Mesothelial cell of epicardium (in vitro differentiated cells): ENCODE measurements at places on chromosomes 6 and 20. TPM values are rescaled to one million over a fixed set of nuclear protein-coding genes. Genes with fewer than 3 reads are reported as not detected.
A peak's percentile ranks its signal among the peaks of the same experiment; 100 is the strongest.

- H3K27ac ChIP-seq: no peak overlapping the region
- H3K4me3 ChIP-seq: no peak overlapping the region
- H3K4me1 ChIP-seq: peaks cover 10% of the 10 kb centered on the region
Measured at GRCh38 chr6:11062715-11063114, 18.6 kb upstream of the ELOVL2 start.

DNA sequence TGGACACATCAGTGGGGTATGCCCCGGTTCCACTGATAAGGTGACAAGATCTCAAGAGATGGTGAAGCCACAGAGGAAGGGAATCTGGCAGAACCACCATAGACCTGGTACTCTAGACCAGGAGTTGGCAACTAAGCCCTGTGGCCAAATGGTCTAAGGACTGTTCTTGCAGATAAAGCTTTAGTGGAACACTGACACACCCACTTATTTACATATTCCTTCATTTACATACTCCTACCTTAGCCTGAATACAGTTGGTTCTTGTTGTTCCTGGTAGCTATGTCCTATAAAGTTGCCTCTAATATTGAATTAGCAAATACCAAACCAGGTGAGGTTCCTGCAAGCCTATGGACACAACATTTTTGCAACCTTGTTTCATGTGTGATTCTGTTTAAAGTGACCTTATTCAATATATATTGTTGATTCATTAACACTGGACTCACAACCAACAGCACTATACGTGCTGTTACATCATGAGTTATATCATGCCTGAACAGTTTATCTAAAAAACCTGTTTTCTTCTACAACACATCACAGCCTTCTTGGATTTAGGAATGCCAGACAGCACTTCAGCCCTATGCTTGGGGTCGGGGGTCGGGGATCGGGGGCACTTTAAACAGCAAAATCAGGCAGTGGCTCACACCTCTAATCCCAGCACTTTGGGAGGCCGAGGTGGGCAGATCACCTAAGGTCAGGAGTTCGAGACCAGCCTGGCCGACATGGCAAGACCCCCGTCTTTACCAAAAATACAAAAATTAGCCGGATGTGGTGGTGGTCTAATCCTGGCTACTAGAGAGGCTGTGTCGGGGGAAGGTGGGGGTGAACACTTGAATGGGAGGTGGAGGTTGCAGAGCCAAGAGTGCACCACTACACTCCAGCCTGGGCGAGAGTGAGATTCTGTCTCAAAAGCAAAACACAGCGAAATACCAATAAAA, 2.5 kb downstream of the CCDC167 start:
- no peak for DNase-seq
- no peaks in the 10 kb centered on the region for H3K36me3 ChIP-seq
- no peak overlapping the region for H3K27ac ChIP-seq
- no peaks in the 10 kb centered on the region for H3K27me3 ChIP-seq
- H3K4me3 ChIP-seq: no peak overlapping the region

- DNase-seq: no peak
- no peaks in the 10 kb centered on the region for H3K36me3 ChIP-seq
- H3K4me1 ChIP-seq: peaks cover under 1% of the 10 kb centered on the region
Measured at GRCh38 chr6:169950558-169950957, 199.1 kb downstream of the ERMARD start.

Gene SPO11
- total RNA-seq: not detected in 3 replicates

DNA sequence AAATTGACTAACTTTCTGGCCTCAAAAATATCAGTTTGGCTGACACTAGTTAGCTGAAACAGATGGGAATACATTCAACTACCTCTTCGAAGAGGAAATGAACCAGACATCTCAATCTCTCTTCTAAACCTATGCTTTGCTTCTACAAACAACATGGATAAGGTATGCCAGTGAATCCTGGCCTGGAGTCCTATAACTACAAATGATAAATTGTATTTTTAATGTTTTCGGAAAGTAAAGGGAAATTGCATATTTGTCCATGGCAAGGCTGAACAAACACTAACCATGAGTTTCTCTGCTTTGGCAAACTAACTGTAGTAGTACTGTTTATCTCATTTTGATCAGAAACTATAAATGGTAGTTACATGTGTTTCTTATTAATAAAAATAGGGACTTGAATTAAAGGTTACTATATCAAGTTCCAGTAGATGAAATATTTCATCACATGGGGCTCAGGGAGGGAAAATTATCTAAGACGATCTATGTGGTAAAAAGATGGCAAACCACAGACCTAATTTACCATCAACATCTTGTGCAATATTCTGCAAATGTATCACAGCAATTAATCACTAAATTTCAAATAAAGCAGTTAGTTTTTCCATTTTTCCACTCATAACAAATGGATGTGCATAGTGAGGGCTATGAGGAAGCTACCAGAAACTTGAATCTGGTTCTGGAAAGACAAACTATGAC, 76.8 kb downstream of the COL12A1 start:
- peaks cover 1% of the 10 kb centered on the region for H3K36me3 ChIP-seq
- H3K4me1 ChIP-seq: peaks cover 7% of the 10 kb centered on the region
- no peaks in the 10 kb centered on the region for H3K27me3 ChIP-seq
- H3K4me3 ChIP-seq: no peak overlapping the region
- no peak overlapping the region for H3K27ac ChIP-seq

DNA sequence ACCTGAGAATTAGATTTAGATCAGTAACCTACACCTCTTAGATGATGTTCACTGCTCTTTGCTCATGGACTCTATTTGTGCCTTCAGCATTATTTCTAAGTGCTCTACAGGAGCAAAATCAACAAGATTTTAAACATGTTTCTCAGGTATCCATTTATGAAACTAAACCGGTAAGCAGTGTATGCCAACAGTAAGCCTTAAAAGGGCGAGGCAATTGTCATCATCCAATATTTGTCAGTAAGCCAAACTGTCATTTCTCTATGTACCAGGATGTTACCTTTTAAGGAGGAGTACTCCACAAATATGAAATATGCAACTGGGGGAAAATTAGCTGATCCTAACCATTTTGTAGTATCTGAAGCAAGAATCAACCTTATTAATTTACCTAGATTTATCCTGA, 69.6 kb upstream of the ZNF184 start:
- H3K27ac ChIP-seq: no peak overlapping the region
- peaks cover 51% of the 10 kb centered on the region for H3K27me3 ChIP-seq
- no peak overlapping the region for H3K4me3 ChIP-seq
- peaks cover 19% of the 10 kb centered on the region for H3K4me1 ChIP-seq
- H3K36me3 ChIP-seq: no peaks in the 10 kb centered on the region
- DNase-seq: no peak

GRCh38 chr20:37294262-37294981, 5.0 kb downstream of the MANBAL start:
- H3K4me1 ChIP-seq: peaks cover 13% of the 10 kb centered on the region
- H3K27me3 ChIP-seq: no peaks in the 10 kb centered on the region
- H3K27ac ChIP-seq: peak overlapping the region; percentile 10
- H3K4me3 ChIP-seq: no peak overlapping the region

- no peak overlapping the region for H3K4me3 ChIP-seq
- H3K4me1 ChIP-seq: peaks cover 12% of the 10 kb centered on the region
Measured at GRCh38 chr6:123830120-123830519, 26.5 kb downstream of the NKAIN2 start.

Gene HTR1E
- total RNA-seq: 0.58 to 0.90 TPM (median 0.82 TPM) in 3 replicates

Gene SLC16A10
- total RNA-seq: 15.0 to 18.0 TPM (median 15.1 TPM) in 3 replicates

Gene CRISP3
- 0.66 to 1.2 TPM (median 0.85 TPM) in 3 replicates for total RNA-seq

GRCh38 chr6:13538084-13538483, 36.3 kb upstream of the SIRT5 start:
- H3K27ac ChIP-seq: no peak overlapping the region
- DNase-seq: no peak
- no peak overlapping the region for H3K4me3 ChIP-seq
- no peaks in the 10 kb centered on the region for H3K36me3 ChIP-seq

GRCh38 chr6:155351273-155352129, 37.2 kb upstream of the TFB1M start:
- H3K36me3 ChIP-seq: no peaks in the 10 kb centered on the region
- H3K27me3 ChIP-seq: peaks cover 4% of the 10 kb centered on the region
- no peak overlapping the region for H3K27ac ChIP-seq
- no peaks in the 10 kb centered on the region for H3K4me1 ChIP-seq

Gene SIGLEC1
- 0.04 TPM in 1 of 3 replicates, not detected in the others for total RNA-seq

- H3K36me3 ChIP-seq: no peaks in the 10 kb centered on the region
- H3K4me1 ChIP-seq: peaks cover 9% of the 10 kb centered on the region
- peaks cover 96% of the 10 kb centered on the region for H3K27me3 ChIP-seq
- no peak for DNase-seq
- H3K27ac ChIP-seq: no peak overlapping the region
Measured at GRCh38 chr6:149995235-149995750, 30.0 kb downstream of the RAET1L start.
